SJCRH30 (cell line): ENCODE measurements at places on chromosomes 4 and X. TPM values are rescaled to one million over a fixed set of nuclear protein-coding genes. Genes with fewer than 3 reads are reported as not detected.

GRCh38 chr4:182922501-182923284, 5.5 kb upstream of the DCTD start:
- DNase-seq = peak; percentile 53

- DNase-seq = peak; percentile 64
These were observed 58.5 kb downstream of the TSC22D3 start for GRCh38 chrX:107716816-107717700.

Gene GABRG1
- total RNA-seq = not detected in 2 replicates

Gene CT83
- total RNA-seq = not detected in 2 replicates

DNA sequence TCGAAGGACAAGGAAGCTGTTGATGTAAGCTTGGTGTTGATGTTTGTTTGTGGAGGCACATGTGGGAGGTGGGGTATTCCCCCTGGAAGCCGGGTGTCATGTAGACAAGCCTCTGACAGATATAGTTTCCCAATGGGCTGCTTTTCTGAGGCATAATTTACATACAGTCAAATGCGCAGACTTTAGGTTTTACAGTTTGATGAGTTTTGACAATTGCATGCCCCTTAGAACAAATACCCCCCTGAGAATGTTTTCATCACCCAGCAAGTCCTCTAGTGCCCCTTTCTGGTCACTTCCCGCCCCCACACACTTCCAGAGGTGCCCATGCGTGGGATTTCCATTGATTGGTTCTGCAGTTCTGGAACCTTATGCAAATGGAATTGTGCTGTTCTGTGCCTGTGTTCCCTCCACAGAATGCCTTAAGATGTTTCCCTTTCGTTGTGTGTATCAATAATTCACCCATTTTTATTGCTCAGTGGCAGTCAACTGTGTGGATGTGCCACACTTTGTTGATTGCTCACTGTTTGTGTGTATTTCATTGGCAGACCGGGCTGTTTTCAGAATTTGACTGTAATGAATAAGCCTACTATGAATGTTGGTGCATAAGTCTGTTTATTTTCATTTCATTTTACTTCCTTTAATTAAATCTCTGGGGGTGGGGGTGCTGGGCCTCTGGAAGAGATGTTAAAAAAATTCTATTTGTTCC, 8.5 kb downstream of the EVC start:
- DNase-seq = no peak

Gene BEX1
- not detected in 2 replicates for total RNA-seq

- no peak for DNase-seq
These were observed 27.2 kb downstream of the MAB21L2 start for GRCh38 chr4:150609131-150609530.
